ENCODE measurements at places on chromosomes 3 and 15. TPM values are rescaled to one million over a fixed set of nuclear protein-coding genes. Genes with fewer than 3 reads are reported as not detected.

Gene IGF2BP2
- total RNA-seq: 60.6 TPM

Gene SCAANT1
- not detected for total RNA-seq

Gene SNAPC5
- total RNA-seq: 5.3 TPM

Gene C3orf22
- total RNA-seq: not detected
